HFFc6 (cell line): ENCODE measurements at places on chromosomes 4 and X.

GRCh38 chr4:114481856-114482255 lies 116.8 kb upstream of the UGT8 start:
- DNase-seq, result no peak

GRCh38 chr4:54400188-54400587 lies 171.1 kb downstream of the PDGFRA start:
- DNase-seq, result no peak

- no peak for DNase-seq
These were observed 902 bp downstream of the KLHL4 start for GRCh38 chrX:87518504-87518903.

DNA sequence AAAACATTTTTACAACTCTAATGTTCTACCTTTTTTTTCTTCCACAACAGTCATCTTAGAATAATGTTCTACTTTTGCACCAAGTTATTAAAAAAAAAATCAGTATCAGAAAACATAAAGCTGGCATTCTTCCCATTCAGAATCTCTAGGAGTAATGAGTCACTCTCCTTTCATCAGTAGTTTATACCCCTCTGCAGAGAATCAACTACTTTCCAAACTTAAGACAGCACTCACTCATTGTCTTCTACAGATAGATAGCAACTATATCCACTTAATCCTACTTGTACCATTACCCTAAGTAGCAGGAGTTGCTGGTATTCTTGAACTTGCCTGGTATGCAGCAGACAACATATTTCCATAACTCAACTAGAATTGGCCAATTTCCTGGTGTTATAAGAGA lies 3.2 kb downstream of the TIGD4 start:
- DNase-seq, result no peak

GRCh38 chr4:86558797-86559196 lies 35.3 kb upstream of the PTPN13 start:
- DNase-seq, result peak; percentile 9
